ENCODE measurements at places on chromosomes 3 and 15.

DNA sequence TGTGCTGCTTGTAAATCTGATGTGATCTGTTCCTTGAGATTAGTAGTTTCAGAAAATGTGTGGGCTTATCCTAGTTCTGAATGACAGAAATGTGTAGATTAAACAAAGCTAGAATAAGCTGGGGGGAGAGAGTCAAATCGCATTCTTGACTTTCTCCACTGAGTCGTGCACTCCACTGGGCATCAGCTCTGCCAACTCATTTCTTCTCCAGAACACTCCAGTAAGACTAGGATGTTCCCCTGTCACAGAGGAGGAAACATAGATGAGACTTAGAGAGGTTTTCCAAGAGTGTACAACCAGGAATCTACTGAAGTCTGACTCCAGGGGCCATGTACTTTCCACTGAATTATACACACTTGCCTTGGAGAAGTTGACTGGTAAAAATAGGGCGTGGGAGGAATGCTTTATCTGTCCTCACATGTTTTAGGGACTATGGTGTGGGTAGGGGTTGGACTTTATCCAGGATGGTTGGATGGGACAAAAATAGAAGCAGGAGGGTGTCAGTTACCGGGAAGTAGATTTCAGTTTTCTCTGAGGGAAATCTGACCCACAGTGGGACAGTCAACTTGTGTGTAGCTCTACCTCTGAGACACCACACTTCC, 298.2 kb downstream of the UBE2E2 start:
- no peak for DNase-seq

DNA sequence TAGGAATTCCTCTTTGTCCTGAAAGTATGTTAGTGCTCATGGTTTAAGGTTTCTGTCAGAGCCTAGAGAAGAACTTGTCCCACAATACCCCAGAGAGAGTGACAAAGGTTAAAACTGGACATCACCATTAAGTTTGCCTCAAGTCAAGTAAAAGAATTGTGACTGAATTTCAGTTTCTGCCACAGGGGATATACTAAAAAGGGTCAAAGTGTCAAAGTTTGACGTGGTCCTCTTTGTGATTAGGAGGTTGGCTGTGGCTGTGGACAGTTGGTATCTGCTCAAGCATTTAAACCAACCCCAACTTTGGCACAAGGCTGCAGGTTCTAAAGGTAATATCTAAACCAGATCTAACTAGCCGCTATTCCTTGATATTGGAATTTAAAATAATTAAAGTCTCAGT, 26.1 kb downstream of the FMN1 start:
- DNase-seq: no peak

DNA sequence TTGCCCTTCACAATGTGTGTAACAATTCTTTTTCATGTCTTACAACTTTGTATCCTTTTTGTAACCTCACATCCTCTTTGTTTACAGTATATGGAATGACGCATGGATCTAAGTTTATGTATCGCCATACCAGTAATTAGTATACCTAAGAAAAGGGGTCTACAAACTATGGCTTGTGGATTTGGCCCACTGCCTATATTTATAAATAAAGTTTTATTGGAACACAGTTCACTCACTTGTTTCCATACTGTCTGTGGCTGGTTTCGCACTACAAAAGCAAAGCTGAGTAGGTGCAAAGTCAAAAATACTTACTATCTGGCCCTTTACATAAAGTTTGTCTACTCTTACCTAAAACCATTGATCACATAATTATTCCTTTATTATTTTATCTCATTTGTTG, 226.5 kb downstream of the TBL1XR1 start:
- DNase-seq: no peak

GRCh38 chr3:76490064-76490463, 549.8 kb upstream of the ROBO2 start:
- no peak for DNase-seq

DNA sequence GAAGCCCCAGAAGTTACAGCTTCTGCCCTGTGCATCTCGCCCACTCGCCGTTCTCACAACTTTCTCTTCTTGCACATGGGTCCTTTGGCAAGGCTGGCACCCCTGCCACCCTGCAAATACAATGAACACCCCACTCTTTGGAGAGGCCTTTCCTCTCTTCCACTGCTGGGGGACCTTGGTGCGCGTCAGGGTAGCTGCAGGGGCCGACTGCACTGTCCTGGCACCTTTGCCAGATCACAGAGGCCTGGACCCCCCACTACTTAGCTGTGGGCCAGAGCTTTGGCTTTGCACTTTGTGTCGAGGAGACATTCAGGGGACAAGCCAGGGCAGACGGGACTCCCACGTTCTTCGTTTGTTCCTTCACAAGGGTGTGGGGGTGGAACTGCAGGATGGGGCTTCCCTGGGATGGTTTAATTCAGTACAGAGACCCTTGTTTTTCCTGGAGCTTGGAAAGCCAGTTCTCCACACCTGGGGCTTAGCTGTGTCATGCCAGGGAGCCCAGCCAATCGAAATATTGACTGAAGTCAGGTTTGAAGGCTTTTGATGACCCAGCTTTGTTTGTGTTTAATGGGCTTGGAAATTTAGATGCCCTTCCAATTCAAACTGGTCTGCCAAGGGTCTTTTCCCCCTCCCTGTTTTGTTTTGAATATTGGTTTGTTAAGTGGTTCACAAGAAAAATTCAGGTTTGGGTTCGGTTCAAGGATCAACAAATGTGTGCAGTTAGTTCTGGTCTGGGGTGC, 256.1 kb upstream of the TLE3 start:
- no peak for DNase-seq

- DNase-seq: no peak
Measured at GRCh38 chr15:77504306-77504705, 83.6 kb downstream of the HMG20A start.

DNA sequence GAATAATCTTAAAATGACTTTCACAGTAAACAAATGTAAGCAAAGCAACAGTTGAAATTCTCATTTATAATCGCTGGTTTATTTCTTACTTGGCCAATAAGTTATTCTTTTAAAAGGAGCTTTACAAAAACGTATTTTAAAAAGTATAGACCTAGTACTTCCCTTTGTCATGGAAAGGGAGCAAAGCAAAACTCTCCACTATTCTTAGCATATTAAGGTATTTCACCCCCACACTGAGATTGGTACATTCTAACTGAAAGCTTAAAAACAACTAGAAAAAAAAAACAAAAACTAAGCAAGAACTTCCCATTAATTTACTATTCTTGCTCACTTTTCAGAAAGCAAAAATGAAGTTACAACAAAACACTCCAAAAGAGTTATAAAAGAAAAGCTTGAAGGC, 1.5 kb downstream of the ATG3 start:
- no peak for DNase-seq

DNA sequence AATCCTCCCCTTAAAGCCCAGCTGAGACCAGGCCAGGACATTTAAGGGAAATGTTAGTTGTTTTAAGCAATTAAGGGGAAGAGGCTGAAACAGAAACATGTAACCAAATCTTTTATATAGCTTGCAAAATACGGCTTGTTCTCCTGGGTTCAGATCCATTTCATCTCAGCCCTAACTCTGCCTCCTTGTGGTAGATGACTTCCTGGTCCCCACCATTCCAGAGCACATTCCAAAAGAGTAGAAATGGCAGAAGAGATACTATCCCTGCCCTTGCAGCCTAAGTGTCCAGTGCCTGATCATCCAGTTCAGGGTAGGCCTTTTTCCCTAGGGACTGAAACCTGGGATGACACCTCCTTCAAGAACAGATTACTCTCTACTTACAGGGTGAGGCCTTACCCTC, 266.2 kb upstream of the VEPH1 start:
- no peak for DNase-seq

DNA sequence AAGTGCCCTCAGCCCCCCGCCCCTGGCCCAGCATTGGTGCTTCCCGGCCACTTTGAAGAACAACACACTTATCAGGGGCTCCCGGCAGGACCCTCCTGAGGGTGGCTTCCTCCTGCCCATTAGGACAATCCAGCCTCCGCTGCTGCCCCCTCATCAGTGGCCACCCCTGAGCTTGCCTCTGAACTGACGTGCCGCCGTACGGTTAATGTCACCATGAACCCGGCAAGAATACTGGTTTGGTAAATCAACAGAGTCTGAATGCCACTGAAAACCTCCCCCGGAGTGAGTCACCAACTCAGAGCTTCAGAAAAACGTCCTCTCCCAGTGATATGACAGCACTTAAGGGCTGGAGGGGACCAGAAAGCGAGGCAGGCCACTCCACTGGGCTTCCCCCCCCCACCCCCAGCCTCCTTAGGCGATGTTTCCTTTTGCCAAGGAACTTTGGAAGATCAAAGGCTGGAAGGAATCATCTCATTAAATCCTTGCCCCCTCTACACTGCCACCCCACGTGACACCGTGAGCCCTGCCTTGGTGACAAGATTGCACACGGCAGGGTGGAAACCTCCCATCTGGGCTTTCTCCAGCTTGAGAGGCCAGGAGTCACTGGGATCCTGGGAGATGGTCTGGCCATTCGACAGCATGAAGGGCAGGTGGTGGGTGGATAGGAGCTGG, 142.1 kb downstream of the NUP210 start:
- no peak for DNase-seq

DNA sequence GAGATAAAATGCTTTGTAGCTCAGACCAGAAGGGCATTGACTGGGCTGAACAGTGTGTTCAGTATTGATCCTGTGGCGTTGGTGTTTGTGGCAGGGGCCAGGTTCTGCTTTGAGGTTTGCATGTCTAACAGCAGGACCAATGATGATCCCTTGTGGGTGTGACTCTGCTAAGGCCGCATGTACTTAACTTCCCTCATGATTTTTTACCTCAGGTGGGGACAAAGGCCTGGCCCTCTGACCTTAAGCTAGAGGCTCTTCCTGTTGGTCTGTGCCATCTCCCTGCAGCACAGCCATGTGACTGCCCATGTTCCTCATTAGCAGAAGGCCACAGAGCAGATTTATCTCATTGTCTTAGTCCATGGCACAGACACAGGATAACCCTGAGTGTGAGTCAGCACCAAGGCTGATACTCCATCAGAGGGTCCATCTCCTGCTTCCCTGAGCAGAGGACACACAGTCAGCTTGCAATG, 34.3 kb upstream of the BSN start:
- no peak for DNase-seq
